ENCODE measurements at places on chromosomes 5 and 9.

- no peak for DNase-seq
These were observed 76.4 kb downstream of the PRRT1B start for GRCh38 chr9:131621551-131622358.

DNA sequence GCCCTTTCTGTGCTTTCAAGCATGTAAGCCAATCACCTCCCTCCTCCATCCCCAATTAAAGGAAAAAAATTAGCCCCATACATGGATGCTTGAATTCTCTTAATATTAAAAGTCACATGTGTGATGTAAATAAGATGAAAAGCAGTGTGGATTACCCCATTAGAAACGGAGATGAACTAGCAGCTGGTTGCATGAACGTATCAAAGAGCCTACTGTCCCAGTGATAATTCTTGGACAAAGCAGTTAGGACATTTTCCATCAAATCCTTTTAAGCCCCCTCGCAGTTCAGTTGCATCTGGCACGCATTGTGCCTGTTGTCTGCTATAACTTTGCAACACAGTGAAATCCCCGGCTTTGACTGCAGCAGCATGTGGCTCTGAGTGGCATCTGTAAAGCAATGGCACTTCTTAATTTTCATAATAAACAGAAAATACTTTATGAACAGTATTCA lies 285.6 kb downstream of the FBXL7 start:
- DNase-seq, result no peak

- no peak for DNase-seq
These were observed 25.1 kb downstream of the CARTPT start for GRCh38 chr5:71744009-71744790.

DNA sequence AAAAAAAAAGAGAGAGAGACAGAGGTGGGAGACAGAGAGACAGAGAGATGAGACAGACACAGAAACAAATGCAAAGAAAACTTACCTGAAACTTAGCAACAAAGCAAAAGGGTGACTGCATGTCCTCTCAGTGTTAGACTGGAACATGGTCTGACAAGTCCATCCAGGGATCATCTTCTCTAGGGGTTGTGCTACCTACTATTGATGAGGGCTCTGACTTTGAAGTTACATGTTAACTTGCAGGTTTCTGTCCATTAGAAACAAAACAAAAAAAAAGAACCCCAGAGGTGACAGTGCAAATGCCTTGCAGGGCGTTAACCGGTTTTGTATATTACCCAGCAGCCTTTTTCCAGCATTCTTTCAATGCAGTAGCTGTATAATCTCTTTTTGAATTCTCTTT lies 13.6 kb upstream of the SPARC start:
- no peak for DNase-seq

GRCh38 chr5:62354028-62354874 lies 48.2 kb downstream of the KIF2A start:
- DNase-seq, result peak; percentile 3

GRCh38 chr9:95047452-95048224 lies 269.9 kb downstream of the FANCC start:
- DNase-seq, result no peak

DNA sequence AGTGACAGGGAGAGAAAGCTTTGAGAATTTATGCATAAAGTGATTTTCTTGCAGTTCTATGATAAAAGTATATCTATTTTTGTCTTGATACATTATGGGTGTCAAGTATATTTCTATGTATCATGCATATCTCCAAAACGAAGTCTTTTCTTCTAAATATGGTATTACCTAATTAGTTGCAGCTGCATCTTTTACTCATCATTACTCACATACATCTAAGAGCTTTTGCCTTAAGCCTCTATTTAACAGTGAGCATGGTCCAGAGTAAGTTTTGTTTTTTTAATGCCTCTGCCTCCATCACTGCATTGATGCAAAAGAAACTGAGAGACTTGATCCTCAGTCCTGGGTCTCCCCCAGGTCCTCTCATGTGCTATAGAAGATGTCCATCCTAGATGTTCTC lies 40.0 kb upstream of the SMC5 start:
- peak; percentile 44 for DNase-seq

All from fibroblast of skin of left biceps (primary cell).